ENCODE measurements at places on chromosomes 5 and 9.
A peak's percentile ranks its signal among the peaks of the same experiment; 100 is the strongest.

GRCh38 chr5:60437308-60437707, 262.7 kb downstream of the DEPDC1B start:
- DNase-seq = no peak

DNA sequence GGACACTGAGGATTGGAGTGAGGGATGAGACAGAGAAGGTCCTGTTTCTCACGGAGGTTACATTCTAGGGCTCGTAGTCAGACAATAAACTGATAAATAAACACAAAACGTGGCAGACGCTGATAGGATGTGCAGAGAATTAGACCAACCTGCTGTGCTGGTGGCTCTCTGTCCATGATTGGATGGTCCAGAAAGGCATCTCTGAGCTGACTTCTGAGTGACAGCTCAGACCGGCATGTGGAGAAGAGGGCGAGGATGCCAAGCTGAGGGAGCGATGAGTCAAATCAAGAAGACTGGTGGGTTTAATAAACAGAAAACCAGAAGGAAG, 132.3 kb upstream of the TAF11L2 start:
- DNase-seq = no peak

DNA sequence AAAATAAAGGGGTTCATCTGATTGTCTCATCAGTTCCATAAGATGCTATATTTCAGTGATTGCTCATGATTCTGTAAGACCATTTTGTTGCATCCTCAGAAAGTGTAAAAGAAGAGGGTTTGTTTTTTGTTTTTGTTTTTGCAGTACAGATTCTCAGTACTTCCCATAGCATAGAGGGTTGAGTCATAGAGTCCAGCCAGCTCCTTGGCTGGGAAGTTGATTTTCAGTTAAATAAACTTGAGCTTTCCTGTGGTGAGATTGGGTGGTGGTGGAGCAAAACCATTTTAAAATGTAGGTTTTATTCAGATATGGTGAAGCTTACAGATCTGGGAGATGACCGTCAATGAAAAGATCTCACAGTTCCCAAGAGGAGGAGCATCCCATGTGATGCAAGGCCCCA, 48.2 kb downstream of the DAPK1 start:
- DNase-seq = no peak

DNA sequence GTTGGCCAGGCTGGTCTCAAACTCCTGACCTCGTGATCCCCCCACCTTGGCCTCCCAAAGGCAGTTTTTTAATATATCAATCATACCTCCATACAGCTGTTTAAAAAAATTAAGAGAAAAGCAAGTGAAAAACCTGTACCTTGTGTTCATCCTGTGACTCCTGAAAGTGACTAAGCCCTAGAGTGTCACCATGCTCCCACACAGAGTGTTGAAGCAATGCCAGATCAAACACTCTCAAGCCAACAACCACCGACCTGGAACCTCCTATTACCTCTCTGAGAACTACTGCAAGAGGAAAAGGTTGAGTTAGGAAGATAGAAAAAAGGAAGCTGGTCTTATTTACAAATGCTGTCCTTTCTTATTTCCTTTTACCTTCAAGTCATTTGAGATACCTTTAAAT, 123.5 kb downstream of the RASEF start:
- no peak for DNase-seq

- no peak for DNase-seq
These were observed 283.2 kb upstream of the POU5F2 start for GRCh38 chr5:94024620-94025019.

- DNase-seq = no peak
These were observed 193.7 kb upstream of the NREP start for GRCh38 chr5:111950660-111951059.

- no peak for DNase-seq
These were observed 478.8 kb upstream of the ADAMTS16 start for GRCh38 chr5:4661326-4661725.

DNA sequence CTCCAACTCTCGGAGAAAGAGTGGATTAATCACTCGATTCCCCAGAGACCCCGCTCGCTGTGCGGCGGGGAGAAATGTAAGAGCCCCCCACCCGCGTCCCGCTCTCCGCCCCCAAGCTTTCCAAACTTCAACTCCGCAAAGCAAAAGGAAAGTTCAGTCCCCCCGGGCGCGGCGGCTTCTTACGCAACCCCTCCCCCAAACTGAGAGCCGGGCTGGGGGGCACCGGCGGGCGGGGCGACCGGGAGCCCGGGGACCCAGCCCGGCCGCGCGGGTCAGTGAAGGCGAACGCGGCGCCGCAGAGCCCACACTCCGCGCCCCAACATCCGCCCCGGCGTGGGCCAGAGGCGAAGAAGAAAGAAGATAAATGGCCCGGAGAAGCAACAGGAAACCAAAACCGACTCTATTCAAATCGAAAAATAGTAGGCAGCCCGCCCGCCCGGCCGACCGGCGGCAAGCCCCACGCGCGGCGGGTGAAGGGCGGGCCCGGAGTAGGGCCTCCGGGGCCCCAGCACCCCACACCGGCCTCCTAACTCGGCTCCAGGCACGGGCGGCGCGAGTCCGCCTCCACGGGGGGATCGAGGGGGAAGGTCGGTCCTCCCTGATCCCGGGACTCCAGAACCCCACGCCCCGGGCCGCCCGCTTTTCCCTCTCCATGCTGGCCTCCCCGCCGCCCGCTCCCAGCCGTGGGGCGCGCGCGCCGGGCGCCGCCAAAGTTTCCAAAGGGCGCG, 720 bp downstream of the NOTCH1 start:
- peak; percentile 42 for DNase-seq

GRCh38 chr9:19114680-19115270, 12.1 kb upstream of the HAUS6 start:
- no peak for DNase-seq

- DNase-seq = no peak
These were observed 52.3 kb upstream of the CTSL start for GRCh38 chr9:87673446-87674120.

DNA sequence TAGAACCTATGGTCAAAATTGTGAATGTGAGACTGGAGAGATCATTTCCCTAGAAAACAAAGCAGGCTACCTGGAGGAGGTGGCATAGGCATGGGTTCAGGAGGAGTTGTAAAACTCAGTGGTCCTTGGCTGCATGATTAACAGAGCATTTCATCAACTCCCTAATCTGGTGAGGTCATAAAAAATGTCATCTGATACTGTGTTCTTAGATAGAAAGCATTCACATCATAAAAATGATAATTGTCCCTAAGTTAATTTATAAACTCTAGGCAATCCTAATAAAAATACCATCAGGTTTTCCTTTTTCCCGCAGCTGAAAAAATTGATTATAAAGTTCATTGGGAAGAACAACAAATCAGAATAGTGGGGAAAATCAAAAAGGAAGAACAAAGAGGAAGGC, 60.6 kb upstream of the GALNT10 start:
- no peak for DNase-seq

GRCh38 chr5:149550268-149550583, 1.0 kb downstream of the CSNK1A1 start:
- no peak for DNase-seq

- no peak for DNase-seq
These were observed 18.6 kb downstream of the HOMER1 start for GRCh38 chr5:79495311-79495710.

- DNase-seq = no peak
These were observed 32.3 kb downstream of the NTRK2 start for GRCh38 chr9:84701801-84702200.

- DNase-seq = no peak
These were observed 159.9 kb downstream of the FBXL17 start for GRCh38 chr5:108222011-108222410.
